Upper lobe of left lung (tissue), 6 donors: ENCODE measurements at places on chromosomes 2 and 18. TPM values are rescaled to one million over a fixed set of nuclear protein-coding genes. Genes with fewer than 3 reads are reported as not detected.

Gene SOWAHC
- total RNA-seq, result 22.9 TPM

Gene EML4
- total RNA-seq, result 42.7 TPM

Gene TSPYL6
- total RNA-seq, result not detected

Gene UGT1A3
- not detected for total RNA-seq

- DNase-seq, result no peak
These were observed 25.8 kb downstream of the WIPF1 start for GRCh38 chr2:174571669-174572323.
